ENCODE measurements at places on chromosomes 7 and 10. TPM values are rescaled to one million over a fixed set of nuclear protein-coding genes. Genes with fewer than 3 reads are reported as not detected.

GRCh38 chr10:111356571-111356970 lies 279.7 kb downstream of the ADRA2A start:
- no peak overlapping the region for H3K27ac ChIP-seq
- H3K4me1 ChIP-seq = no peaks in the 10 kb centered on the region
- H3K36me3 ChIP-seq = no peaks in the 10 kb centered on the region
- DNase-seq = no peak

GRCh38 chr7:19772841-19773760 lies at the start of gene TMEM196:
TSS of gene TMEM196 (minus strand) at chr7:19773617. CDS start at chr7:19772696, 921 bp downstream.
- no peaks in the 10 kb centered on the region for H3K36me3 ChIP-seq
- peaks cover 4% of the 10 kb centered on the region for H3K4me1 ChIP-seq
- H3K4me3 ChIP-seq = no peak within 1 kb of the TSS
- H3K27ac ChIP-seq = no peak within 1 kb of the TSS
- DNase-seq = no peak

- H3K4me1 ChIP-seq = peaks cover 14% of the 10 kb centered on the region
- DNase-seq = no peak
- H3K27me3 ChIP-seq = peaks cover 15% of the 10 kb centered on the region
- no peak overlapping the region for H3K27ac ChIP-seq
These were observed 89.6 kb downstream of the FOXL3 start for GRCh38 chr7:379456-380138.

GRCh38 chr10:26706936-26707335 lies 9.4 kb downstream of the PDSS1 start:
- no peak overlapping the region for H3K27ac ChIP-seq
- peaks cover 67% of the 10 kb centered on the region for H3K36me3 ChIP-seq
- H3K27me3 ChIP-seq = no peaks in the 10 kb centered on the region
- no peak for DNase-seq

GRCh38 chr7:71473366-71473967 lies 341.5 kb downstream of the GALNT17 start:
- no peak for DNase-seq
- H3K4me3 ChIP-seq = no peak overlapping the region
- H3K4me1 ChIP-seq = no peaks in the 10 kb centered on the region
- H3K27me3 ChIP-seq = no peaks in the 10 kb centered on the region

GRCh38 chr7:24834128-24834798 lies 77.0 kb upstream of the GSDME start:
- no peak for DNase-seq
- H3K27ac ChIP-seq = no peak overlapping the region
- H3K4me1 ChIP-seq = peaks cover 66% of the 10 kb centered on the region
- no peak overlapping the region for H3K4me3 ChIP-seq
- peaks cover 57% of the 10 kb centered on the region for H3K36me3 ChIP-seq

DNA sequence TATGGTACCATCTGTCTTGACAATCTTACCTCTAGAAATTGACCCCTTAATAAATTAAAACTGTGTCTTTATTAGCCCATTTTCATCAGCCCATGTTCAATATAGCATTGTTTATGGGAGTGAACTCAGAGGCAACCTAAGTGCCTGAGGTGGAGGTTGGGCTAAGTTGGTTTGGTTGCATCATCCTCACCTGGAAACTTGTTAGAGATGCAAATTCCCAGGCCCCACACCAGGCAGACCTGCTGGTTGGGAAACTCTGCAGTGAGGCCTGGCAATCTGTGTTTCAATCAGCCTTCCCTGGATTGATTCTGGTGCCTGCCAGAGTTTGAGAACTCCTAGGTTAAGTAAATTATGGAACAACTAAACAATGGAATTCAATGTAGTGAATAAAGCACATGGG lies 9.4 kb upstream of the FAM170B start:
- H3K27ac ChIP-seq = no peak overlapping the region
- no peak overlapping the region for H3K4me3 ChIP-seq
- peaks cover 23% of the 10 kb centered on the region for H3K27me3 ChIP-seq
- no peaks in the 10 kb centered on the region for H3K4me1 ChIP-seq

GRCh38 chr10:97768322-97769315 lies 3.2 kb downstream of the SFRP5 start:
- peaks cover 40% of the 10 kb centered on the region for H3K27me3 ChIP-seq
- peaks cover 6% of the 10 kb centered on the region for H3K4me1 ChIP-seq
- H3K4me3 ChIP-seq = no peak overlapping the region
- H3K36me3 ChIP-seq = peaks cover 2% of the 10 kb centered on the region

DNA sequence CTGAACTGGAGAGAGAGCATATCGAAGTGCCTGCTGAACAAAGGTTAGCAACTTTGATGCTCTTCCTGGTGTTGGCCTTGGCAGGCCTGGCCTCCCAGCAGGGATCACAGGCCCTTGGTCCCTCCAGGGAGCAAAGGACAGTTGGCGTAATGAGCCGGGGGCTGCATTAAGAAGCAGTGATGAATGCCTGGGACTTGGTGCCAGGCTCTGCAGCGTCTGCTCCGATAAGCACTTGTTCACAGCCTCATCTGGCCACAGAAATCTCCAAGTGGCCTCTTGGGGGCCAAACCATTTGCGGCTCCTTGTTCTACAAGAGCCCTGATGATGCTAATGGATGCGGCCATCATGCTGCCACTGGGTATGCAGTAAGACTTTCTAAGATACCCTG lies 31.8 kb downstream of the CRHR2 start:
- H3K27ac ChIP-seq = no peak overlapping the region
- peak; percentile 16 for DNase-seq
- no peak overlapping the region for H3K4me3 ChIP-seq
- H3K36me3 ChIP-seq = peaks cover 2% of the 10 kb centered on the region

GRCh38 chr10:86900955-86901354 lies 56.5 kb downstream of the MMRN2 start:
- H3K27ac ChIP-seq = no peak overlapping the region
- H3K4me1 ChIP-seq = no peaks in the 10 kb centered on the region
- no peaks in the 10 kb centered on the region for H3K27me3 ChIP-seq
- no peak overlapping the region for H3K4me3 ChIP-seq
- H3K36me3 ChIP-seq = peaks cover 10% of the 10 kb centered on the region

GRCh38 chr7:137820677-137821420 lies 25.9 kb downstream of the DGKI start:
- no peaks in the 10 kb centered on the region for H3K36me3 ChIP-seq
- H3K27me3 ChIP-seq = peaks cover 19% of the 10 kb centered on the region
- H3K27ac ChIP-seq = no peak overlapping the region

DNA sequence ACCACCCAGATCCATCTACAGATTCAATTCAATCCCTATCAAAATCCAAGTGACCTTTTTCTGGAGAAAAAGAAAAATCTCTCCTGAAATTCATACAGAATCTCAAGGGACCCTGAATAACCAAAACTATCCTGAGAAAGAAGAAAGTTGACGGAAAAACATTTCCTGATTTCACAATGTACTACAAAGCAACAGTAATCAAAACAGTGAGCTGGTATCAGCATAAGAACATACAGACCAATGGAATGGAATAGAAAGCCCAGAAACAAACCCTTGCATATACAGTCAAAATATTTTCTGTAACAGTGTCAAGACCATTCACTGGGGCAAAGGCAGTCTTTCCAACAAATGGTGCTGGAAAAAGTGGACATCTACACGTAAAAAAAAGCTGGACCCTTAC lies 89.9 kb downstream of the JMJD1C start:
- no peak overlapping the region for H3K27ac ChIP-seq
- H3K4me3 ChIP-seq = no peak overlapping the region
- peaks cover 15% of the 10 kb centered on the region for H3K4me1 ChIP-seq
- no peaks in the 10 kb centered on the region for H3K27me3 ChIP-seq

DNA sequence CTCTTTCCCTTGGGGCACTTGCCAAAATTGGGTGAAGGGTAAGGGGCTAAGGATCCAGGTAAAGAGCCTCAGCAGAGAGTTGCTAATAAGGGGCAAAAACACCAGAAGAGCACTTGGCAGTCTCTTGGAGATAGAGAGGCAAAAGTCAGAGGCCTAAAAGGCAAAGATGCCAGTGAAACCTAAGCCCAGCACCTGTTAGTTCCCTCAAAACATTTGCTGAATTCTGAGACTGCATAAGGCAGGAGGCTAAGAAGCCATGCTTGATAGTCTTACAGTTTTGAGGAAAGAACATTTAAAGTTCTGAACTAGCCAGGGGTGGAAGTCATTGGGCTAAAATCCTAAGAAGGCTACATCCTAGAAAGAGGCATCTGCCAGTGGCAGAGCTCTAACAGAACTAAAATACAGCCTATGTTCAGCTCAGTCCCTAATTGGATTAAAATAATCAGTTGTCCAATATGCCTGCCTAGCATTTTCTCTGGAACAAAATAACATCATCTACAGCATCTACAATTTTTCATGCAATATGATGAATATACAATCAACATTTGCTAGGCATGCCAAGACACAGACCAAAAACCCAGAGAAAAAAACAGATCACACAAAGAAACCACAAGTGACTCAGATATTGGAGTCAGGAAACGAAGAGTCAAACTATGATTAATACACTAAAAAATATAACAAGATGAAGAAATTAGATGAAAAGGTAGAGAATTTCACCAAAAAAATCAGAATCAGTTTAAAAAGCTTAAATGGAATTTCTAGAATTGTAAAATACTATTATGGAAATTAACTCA lies 7.7 kb downstream of the HTR7 start:
- H3K36me3 ChIP-seq = peaks cover 16% of the 10 kb centered on the region
- H3K27me3 ChIP-seq = peaks cover 43% of the 10 kb centered on the region
- DNase-seq = no peak
- peaks cover 17% of the 10 kb centered on the region for H3K4me1 ChIP-seq
- H3K4me3 ChIP-seq = no peak overlapping the region
- H3K27ac ChIP-seq = no peak overlapping the region

DNA sequence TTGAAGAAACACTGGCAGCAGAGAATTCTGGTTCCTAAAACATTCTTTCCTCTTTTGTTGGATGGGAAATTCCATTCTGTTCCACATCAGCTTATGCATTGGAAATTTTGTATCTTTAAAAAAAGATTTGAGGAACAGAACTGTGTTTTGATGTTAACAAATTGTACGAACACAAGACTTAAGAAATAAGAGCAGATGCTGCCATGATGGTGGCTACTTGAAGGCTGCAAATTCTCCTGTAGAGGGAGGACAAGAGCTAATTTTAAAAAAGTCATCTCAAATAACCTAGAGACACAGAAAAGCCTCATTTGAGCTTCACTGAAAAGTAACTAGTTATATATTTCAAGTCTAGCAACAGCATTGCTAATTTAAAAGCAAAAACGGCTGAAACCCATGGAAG lies 29.8 kb downstream of the NDUFB2 start:
- no peak for DNase-seq
- no peak overlapping the region for H3K27ac ChIP-seq
- H3K36me3 ChIP-seq = no peaks in the 10 kb centered on the region
- H3K4me1 ChIP-seq = peaks cover 14% of the 10 kb centered on the region

GRCh38 chr7:45484094-45484493 lies 90.1 kb upstream of the ADCY1 start:
- DNase-seq = no peak
- H3K4me3 ChIP-seq = no peak overlapping the region
- peaks cover 6% of the 10 kb centered on the region for H3K27me3 ChIP-seq
- H3K27ac ChIP-seq = no peak overlapping the region
- H3K36me3 ChIP-seq = no peaks in the 10 kb centered on the region
- no peaks in the 10 kb centered on the region for H3K4me1 ChIP-seq

DNA sequence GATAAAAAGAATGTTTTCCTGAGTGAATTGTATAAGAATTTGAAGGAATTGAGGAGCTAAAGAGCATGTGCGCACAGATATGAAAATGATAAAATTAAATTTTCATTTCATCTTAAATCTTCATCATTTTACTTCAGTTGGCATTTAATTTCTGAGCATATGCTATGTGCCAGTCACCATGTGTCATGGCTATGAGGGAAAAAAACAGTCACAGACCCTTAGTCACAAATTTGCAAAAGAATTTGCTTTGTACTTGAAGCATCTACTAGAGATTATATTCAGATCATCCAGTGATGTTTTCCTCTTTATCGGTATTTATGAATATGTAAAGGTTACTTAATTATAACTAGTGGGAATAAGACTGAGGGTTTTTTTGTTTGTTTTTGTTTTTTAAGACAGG lies 29.8 kb downstream of the VCL start:
- H3K4me3 ChIP-seq = no peak overlapping the region
- no peaks in the 10 kb centered on the region for H3K36me3 ChIP-seq
- H3K27me3 ChIP-seq = no peaks in the 10 kb centered on the region
- DNase-seq = no peak

DNA sequence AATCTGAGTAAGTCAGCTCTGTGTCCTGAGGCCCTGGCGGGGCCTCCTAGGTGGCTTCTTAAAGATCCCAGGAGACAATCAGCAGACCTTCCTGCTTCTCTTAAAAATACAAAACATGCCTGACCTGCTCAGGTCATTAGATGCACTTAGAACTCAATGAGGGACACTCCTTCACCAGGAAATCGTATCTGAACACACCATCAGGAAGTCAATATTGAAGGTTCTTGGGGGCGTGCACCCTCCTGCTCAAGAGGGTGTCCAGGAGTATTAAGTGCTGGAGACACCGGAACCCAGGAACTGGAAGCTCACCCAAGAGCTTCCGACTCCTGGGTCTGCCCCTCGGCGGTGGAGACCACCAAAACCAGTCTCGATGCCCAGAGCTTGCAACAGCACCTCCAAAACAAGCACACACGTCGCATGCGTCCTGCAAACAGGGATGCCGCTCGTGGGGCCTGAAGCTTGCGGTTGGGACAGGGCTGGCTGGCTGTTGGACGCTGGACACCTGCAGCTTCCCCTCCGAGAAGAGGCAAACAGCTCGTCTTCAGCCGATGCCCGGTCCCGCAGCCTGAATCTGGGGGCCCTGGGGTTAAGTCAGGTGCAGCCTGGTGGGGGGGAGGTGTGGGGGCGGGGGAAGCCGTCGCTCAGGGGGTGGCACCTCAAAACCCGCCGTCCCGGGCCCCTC lies 803 bp downstream of the RAPGEF5 start:
- no peak for DNase-seq
- no peak overlapping the region for H3K27ac ChIP-seq
- H3K4me1 ChIP-seq = peaks cover 10% of the 10 kb centered on the region
- H3K27me3 ChIP-seq = peaks cover 68% of the 10 kb centered on the region
- peak overlapping the region; percentile 49 for H3K4me3 ChIP-seq
- H3K36me3 ChIP-seq = peaks cover 2% of the 10 kb centered on the region

DNA sequence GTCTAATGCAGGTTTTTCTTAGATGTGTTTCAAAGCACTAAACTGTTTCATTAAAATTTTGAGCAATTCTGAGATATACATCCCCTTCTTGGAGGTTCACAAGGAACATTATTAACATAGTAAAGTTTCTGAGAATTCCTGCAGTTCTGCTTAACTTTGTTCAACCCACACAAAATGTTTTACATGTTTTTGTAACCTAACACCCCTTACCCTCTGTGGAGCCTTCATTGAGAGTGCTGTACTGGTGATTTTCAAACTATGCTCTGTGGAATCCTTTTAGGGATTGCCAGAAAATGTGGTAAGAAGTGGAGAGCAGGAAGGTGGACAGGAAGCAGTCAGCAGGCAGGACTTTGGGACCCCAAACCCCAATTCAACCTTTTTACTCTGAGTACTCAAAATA lies 53.6 kb upstream of the ABCB5 start:
- H3K4me1 ChIP-seq = no peaks in the 10 kb centered on the region
- no peaks in the 10 kb centered on the region for H3K36me3 ChIP-seq
- no peak overlapping the region for H3K27ac ChIP-seq
- no peak overlapping the region for H3K4me3 ChIP-seq

The PAOX gene
- 5.6 TPM for total RNA-seq

The VWDE gene
- total RNA-seq = 4.6 TPM

The UTF1 gene
- not detected for total RNA-seq

The HMX3 gene
- total RNA-seq = not detected
